CD4-positive, alpha-beta T cell treated with Interleukin-1 beta for 1 hour (primary cell): ENCODE measurements at places on chromosomes 16 and 17.

GRCh38 chr16:21989751-21990150 lies 11.2 kb downstream of the PDZD9 start:
- no peak for DNase-seq

- no peak for DNase-seq
These were observed 9.9 kb downstream of the HAP1 start for GRCh38 chr17:41724476-41725050.

- DNase-seq, result no peak
These were observed 472 bp upstream of the NME2 start for GRCh38 chr17:51165680-51166197.

GRCh38 chr17:5396612-5397011 lies 22.9 kb downstream of the NUP88 start:
- DNase-seq, result no peak

- DNase-seq, result peak; percentile 61
These were observed 623 bp downstream of the MBTPS1 start for GRCh38 chr16:84115919-84116719.

- no peak for DNase-seq
These were observed 23.5 kb upstream of the DHRS13 start for GRCh38 chr17:28926366-28926765.

GRCh38 chr17:6097005-6097279 lies 26.8 kb downstream of the WSCD1 start:
- no peak for DNase-seq

GRCh38 chr17:40323391-40324381 lies 14.7 kb downstream of the RARA start:
- peak; percentile 93 for DNase-seq

DNA sequence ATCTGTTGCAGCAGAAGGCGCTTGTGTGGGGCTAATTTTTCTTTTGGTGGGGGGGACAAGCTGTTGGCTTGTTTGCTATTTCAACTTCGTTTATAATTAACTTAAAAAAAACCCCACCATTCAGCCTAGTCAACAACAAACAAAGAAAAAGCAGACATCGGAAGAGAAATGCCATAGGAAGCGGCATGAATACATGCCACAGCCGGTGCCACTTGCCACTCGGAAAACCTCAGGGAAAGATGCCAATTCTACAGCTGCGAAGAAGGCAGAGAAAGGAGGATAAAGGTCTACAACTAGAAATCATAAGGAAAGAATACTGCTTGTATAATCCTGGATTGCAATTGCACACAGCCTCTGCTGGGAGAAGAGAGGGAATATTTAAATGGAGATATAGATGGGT lies 254.4 kb upstream of the PMFBP1 start:
- DNase-seq, result no peak

GRCh38 chr17:11598274-11599221 lies at the start of gene DNAH9:
Gene DNAH9 (plus strand): TSS chr17:11598470. CDS start chr17:11598499, 29 bp downstream.
- DNase-seq, result peak; percentile 0

GRCh38 chr16:9118170-9118569 lies 26.7 kb downstream of the HAPSTR1 start:
- DNase-seq, result no peak

DNA sequence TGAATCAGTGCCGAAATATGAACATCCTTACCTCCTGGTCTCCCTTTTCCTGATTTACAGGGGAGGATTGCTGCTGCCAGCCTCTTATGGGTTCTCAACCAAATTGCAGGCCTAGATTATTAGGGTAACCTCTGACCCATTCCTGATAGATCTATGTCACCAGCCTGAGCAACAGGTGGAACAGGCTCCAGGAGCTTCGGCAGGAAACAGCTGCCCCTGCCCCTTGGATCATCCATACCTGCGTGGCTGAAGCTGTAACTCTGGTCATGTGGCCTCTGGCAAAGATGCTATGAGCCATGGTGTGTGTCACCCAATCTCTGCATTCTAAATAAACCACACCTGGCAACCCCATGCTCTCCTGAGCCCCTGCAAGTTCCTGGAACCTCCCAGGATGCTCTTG lies 18.4 kb upstream of the RBBP6 start:
- no peak for DNase-seq

DNA sequence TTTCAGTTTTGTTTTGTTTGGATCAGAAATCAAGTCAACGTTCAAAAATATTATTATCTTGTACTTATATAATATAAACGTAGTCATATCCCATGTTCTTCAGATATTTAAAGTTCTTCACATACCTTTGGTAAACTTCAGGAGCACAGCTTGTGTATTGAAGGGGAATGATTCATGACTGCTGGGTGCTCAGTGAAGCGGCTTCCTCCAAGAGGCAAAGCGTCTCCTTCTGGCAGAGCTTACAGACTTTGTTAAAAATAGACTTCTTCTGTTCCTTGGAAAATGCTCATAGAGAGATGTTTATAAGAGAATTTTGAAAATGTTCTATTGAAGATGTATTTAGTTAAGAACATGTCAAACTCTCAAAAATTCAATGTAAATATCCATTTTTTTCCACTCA lies 155.6 kb upstream of the CNTNAP4 start:
- DNase-seq, result no peak

DNA sequence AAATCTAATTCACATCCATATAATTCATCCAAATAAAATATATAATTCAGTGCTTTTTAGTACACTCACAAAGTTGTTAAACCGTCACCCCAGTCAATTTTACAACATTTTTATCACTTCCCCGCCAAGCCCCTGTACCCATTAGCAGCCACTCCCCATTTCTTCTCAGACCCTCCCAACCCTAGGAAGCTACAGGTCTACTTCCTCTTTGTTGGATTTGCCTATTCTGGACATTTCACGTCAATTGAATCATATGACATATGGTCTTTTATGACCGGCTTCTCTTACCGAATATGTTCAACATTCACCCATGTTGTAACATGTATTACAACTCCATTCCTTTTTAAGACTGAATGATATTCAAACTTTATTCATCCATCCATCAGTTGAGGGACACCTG lies 19.9 kb upstream of the MLKL start:
- DNase-seq, result no peak

DNA sequence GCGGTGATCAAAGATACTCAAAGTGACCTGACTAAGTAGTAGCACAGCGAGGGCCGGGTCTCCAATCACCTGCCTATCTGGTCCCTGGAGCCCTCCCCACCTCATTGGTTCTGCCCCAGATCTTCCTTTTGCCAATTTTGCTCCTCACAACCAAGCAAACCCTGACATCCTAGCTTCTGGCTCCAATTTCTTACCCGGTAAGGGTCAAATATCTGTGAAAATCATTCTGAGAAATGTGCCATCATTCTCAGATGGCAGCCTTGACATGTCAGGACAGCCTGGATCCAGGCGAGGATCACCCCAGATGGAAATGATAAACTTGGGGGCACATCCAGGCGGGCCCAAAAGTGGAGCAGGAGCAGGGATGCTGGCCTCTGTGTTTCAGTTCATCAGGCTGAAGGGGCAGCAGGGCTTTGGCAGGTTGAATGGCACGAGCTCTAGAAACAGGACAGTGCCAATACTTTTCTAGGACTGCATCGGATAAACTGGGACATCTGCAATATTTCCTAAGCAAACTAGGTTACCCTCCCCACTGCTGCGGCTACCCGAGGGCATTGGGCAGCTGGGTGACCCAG lies 83.9 kb downstream of the SHISA6 start:
- no peak for DNase-seq

GRCh38 chr17:44120851-44121605 lies 2.4 kb downstream of the HDAC5 start:
- no peak for DNase-seq

DNA sequence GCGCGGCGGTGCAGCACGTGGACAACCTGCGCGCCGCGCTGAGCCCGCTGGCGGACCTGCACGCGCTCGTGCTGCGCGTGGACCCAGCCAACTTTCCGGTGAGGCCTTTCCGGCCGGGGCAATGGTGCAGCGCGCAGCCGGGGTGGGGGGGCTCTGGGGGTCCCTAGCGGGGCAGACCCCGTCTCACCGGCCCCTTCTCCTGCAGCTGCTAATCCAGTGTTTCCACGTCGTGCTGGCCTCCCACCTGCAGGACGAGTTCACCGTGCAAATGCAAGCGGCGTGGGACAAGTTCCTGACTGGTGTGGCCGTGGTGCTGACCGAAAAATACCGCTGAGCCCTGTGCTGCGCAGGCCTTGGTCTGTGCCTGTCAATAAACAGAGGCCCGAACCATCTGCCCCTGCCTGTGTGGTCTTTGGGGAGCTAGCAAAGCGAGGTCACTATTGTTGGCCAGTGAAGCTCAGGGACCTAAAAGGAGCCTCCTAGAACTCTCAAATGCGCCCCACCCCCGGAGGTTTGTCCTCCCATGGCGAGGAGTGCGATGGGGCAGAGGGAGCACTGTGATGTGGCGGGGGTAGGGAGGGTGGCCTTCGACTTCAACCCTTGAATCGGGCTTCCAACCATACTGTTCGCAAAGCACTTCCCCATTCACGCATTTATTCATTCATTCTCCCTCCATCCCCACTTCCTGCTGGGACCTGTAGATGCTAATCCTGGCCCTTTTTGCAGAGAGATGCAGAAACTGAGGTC lies 770 bp downstream of the HBM start:
- no peak for DNase-seq

DNA sequence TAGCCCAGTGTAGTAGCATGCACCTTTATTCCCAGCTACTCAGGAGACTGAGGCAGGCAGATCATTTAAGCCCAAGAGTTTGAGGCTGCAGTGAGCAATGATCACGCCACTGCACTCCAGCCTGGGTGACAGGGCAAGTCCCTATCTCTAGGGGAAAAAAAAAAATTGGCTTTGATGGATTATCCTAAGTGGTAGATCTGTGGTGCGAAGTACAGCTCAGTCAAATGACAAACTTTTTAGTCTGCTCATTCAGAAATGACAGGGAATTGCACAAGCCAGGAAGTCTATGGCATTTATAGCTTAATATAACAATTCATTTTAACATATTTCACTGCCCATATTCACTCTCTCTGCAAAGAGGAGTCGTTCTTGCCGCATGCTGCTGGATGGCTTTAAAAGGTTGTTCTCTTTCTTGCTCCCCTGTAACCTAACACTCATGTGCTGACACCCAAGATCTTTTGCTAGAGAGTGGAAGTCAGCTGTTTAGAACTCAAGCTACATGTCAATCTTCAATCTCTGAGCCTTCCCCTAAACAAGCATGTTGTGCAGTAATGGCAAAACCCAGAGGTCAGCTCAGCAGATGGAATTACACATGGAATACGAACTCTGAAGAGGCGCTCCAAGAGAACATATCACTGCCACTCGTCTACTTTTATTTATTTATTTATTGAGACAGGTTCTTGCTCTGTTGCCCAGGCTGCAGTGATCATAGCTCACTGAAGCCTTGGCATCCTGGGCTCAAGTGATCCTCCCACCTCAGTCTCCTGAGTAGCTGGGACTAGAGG lies 32.8 kb downstream of the RNF157 start:
- DNase-seq, result no peak

- no peak for DNase-seq
These were observed 128.5 kb downstream of the SPACA3 start for GRCh38 chr17:33120103-33120502.

DNA sequence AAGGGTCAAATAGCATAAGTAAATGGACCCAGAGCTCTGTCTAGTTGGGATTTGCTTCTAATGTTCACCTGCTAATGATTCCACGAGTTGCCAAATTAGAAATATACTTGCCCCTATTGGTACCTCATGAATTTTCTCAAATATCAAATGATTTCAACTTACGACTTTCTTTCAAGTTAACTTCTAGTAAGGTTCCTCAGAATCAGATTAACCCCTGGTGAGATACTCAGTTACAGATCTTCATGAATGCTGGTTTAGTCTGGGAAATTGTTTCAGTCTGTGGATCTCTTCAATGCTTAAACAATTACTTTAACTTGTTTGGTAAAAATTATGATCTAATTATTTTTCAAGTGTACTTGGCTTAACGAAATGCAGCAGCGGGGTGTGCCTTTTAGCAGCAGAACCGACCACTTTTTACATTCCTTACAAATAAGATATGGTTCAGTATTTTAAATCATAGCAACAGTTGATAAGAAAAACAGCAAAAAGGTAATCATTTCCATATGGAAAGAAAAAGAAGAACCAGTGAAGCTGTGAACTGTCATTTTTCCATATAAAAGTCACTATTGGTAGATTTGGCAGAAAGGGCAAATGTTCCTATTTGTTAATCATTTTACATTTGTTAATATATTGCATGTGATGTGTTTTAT lies 34.5 kb downstream of the TUBD1 start:
- DNase-seq, result no peak

DNA sequence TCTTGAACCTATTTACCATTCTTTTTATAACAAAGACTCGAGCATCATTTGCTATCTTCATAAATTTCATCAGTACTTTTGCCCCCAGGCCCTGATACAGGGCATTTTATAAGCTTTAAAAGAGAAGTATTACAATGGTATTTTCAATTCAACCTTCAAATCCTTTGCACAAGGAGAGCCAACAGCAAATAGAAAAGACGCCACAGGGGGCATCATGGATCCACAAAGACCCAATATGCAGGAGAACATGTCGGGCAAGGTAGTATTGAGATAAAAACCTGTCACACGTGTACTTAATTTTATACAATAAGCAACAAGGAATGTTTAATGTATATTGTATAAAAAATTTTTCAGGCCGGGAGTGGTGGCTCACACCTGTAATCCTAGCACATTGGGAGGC lies 10.2 kb downstream of the MAP3K14 start:
- DNase-seq, result no peak

- no peak for DNase-seq
These were observed 95.6 kb downstream of the SMG6 start for GRCh38 chr17:2207815-2208515.

- no peak for DNase-seq
These were observed 47.3 kb upstream of the ALOX12 start for GRCh38 chr17:6948562-6948961.

DNA sequence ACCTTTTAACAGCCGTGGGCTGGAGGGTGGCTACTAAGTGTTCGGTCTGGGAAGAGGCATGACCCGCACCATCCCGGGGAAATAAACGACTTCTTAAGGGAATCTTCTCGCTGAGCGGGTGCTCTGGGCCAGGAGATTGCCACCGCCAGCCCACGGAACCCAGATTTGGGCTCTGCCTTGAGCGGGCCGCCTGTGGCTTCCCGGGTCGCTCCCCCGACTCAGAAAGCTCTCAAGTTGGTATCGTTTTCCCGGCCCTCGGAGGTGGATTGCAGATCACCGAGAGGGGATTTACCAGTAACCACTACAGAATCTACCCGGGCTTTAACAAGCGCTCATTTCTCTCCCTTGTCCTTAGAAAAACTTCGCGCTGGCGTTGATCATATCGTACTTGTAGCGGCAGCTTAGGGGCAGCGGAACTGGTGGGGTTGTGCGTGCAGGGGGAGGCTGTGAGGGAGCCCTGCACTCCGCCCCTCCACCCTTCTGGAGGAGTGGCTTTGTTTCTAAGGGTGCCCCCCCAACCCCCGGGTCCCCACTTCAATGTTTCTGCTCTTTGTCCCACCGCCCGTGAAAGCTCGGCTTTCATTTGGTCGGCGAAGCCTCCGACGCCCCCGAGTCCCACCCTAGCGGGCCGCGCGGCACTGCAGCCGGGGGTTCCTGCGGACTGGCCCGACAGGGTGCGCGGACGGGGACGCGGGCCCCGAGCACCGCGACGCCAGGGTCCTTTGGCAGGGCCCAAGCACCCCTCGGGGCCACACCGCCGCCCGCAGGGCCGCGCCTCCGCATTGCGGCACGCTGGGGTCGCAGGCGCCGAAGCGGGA lies 3.6 kb upstream of the CBX4 start:
- DNase-seq, result no peak
